ELF-1 (cell line): ENCODE measurements at places on chromosomes 6 and 20.

- DNase-seq = peak; percentile 18
Observed at GRCh38 chr6:31715022-31715958, at the start of gene LY6G6D. Gene LY6G6D, plus strand, starts transcription at chr6:31715348. Its CDS starts 8 bp downstream, at chr6:31715356.

DNA sequence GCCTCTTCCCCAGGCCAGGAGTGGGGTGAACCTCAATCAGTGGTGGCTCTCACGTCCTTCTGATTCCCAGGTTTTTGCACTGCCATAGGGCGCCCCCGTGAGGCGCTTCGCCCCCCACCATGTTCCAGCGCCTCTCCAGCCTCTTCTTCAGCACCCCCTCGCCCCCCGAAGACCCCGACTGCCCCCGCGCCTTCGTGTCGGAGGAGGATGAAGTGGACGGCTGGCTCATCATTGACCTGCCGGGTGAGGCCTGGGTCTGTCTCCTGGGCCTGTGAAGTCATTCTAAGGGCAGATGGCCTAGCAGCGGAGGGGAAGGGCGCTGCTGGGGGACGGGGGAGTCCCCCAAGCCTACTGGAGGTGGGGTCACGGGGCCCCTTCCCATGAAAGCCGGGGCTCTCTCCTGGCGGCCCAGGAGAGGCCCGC is 4.5 kb downstream of the TP53INP2 start:
- DNase-seq = peak; percentile 47

DNA sequence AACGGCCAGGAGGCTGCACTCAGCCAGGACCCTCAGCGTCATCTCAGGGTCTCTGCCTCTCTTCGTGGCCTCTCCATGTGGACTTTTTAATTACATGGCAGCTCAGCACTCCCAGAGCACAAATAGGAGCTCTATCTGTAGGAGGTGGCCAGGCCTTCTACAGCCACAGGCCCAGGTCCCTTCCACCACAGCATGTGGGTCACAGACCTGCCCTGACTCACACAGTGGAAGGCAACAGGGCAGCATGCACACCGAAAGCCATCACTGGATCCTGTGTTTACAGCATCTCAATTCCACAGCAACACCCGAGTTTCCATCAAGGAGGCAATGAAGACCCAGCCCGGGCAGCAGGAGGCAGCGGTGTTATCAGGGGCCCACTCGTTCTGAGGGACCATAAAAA is 65.8 kb upstream of the CD93 start:
- DNase-seq = no peak

DNA sequence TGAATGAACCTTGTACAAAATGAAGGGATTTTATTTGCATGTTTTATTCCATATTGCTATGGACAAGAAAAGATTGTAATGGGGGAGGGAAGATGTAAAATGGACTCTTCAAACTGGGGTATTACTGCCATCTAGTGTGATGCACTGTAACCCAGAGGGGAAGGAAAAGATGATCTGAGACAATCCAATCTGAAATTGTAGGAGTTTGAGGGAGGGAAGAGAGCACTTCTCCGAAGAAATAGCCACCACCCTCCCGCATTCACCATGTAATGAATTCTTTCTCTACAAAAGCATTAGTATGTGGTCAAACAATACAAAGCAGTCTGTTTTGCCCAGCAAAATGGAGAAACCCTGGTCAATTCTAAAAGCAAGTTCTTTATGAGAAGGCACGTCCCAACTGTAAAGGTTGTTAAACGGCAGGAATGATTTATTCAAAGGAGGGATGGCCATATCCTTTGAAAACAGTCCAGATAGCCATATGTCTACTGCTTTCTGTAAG is 679.5 kb upstream of the NRSN1 start:
- DNase-seq = no peak

GRCh38 chr6:72689107-72689954 is 67.5 kb downstream of the KCNQ5 start:
- no peak for DNase-seq

- DNase-seq = no peak
Observed at GRCh38 chr6:37882292-37882691, 62.8 kb downstream of the ZFAND3 start.

DNA sequence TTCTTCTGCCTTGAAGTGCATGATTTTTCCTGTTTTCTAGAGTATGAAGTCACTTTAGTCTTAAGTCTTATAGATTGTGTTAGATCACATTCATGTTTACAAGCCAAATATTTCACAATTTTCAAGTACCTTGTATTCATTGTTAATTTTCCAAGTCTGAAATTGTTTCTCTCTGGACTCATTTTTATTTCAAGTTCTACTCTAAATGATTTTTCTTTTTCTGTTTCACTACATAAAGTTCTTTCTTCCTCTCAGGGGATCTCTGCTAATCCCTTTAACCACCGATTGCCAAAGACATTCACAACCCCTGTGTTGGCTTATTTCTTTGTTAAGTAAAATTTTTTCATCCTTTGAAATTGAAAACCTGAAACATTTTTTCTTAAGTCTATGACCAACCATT is 805.7 kb downstream of the KIF16B start:
- DNase-seq = no peak
